ENCODE measurements at places on chromosomes 3 and 15.

GRCh38 chr3:77040926-77041722 lies 1.2 kb downstream of the ROBO2 start:
- DNase-seq = no peak

DNA sequence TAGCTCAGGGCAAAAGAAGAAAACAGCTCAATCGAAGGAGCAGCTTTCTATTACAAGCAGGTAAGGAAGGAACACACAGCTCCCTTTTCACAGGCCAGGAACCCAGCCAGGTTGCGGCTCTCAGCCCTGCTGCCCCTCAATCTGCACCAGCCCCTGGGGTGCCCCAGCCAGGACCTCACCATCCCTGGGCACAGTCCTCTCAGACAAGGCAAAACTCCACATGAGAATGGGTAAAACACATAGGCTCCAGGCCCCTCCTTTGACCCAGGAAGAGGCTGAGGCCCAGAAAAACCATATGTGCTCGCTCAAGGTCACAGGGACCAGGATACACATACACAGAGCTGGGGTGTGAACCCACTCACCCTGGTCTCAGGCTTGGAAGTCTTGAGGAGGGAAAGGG lies 178.7 kb upstream of the TLE3 start:
- DNase-seq = no peak

- DNase-seq = no peak
These were observed 31.0 kb upstream of the AVEN start for GRCh38 chr15:34070003-34070402.

GRCh38 chr3:7545334-7545733 lies 684.4 kb downstream of the GRM7 start:
- DNase-seq = no peak

DNA sequence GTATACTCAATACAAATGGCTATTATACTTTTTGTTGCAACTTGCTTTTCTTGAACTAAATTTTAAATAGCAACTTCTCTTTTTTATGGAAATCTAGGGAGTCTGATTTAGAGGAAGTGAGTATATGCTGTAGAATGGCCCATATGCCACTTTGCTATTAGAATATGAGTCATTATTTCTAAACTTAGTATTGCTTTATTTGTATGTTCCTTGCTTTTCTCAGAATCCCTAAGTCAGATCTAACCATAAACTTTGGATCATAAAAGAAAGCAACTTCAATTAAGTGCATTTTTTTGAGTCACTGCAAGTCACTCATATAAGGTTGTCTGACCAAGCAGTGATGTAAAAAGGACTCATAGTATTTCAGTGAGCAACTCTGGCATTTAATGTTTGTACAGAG lies 17.5 kb upstream of the SPTSSB start:
- peak; percentile 80 for DNase-seq

DNA sequence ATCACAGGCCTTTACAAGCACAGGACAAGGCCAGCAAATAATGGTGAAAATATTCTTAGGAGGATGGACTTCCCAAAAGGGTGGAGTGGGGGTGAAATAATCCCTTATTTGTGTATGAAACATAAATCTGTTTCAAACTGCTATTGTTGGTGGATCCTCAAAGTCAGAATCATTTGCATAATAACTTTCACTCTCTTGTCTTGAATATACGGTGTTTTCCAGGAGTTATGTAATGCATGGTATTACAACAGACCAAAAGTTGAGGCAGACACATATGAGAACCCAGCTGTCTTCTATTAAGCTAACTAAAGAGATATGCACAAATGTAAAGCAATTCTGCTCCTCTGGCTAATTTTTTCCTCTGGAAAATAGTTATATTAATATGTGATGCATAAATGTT lies 57.7 kb downstream of the PRTG start:
- peak; percentile 85 for DNase-seq

DNA sequence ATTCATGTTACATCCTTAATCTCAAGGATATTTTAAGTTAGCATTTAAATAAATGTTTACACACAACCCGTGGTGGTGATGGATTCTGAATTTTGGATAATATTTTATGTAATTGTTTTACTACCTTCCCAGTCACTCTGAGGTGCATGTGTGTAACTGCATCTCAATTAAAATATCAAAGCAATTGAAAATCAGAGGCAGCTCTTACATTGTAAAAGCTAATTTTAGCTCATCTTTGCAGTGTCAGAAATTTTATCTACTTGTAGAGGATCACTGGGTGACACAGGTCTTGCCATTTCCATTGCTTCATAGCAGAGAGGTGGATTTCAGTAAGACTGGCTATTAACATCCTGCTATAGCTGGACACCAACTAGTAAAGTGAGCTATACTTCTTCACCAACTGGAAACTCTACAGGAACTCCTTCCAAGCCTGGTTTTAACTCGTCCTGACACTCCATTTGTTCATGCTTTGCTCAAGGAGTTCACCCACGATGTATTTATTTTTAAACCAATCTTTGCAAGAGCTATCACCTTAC lies 19.6 kb upstream of the MITF start:
- no peak for DNase-seq

DNA sequence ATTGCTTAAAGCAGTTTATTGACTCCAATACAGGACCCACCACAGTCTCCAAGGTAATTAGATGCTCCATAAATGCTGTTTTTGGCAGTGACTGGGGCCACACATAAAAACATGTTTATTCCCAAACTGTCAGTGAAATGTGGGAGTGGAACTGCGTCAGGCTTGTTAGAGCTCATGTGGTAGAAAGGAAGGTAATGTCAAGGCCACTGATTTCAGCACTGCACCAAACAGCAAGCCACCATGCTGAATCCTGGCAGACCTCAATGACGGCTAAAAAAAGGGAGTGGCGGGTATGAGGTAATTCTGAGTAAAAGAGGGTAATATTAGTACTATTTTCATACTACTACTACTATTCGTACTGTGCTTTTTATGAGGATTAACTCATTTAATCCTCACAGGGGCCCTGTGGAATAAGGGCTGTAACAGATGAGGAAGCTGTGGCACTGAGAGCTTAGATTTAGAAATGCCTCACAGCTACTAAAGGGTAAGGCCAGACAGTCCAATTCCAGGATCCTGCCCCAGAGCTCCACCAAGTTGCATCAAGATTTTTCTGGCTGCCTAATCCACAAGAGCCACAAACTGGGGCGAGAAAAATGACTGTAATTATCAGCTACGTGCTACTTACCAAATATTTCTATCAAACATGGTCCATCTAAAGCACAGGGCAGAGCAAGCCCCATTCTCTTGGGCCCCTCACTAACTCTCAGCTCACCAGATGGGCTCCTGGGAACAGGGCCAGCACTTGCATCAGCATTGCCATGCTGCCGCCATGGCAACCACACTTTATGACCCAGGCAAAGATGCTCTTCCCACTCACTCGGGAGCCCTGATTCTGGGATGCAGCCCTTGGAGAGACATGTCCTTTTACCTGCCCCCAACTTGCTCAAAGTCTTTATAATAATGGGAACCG lies 83.6 kb upstream of the SPATA12 start:
- no peak for DNase-seq

DNA sequence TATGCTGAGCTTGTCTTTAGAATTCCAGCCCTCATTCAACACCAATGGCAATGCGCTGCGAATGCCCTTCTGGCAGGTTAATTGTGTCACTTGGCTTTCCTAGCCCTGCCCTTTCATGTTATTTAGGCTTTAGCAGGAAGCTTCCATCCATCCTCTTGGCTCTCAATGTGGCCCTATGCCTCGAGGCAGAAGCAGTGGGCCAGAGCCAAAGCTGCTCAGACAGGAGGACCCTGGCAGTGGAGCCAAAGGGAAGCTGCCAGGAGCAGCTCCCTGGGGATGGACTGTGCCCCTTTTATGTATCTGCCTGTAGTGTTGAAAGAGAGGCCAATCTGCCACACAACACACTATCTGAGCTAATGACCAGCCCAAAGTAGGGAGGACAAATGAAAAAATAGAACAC lies 376.4 kb downstream of the CTNNB1 start:
- DNase-seq = no peak

DNA sequence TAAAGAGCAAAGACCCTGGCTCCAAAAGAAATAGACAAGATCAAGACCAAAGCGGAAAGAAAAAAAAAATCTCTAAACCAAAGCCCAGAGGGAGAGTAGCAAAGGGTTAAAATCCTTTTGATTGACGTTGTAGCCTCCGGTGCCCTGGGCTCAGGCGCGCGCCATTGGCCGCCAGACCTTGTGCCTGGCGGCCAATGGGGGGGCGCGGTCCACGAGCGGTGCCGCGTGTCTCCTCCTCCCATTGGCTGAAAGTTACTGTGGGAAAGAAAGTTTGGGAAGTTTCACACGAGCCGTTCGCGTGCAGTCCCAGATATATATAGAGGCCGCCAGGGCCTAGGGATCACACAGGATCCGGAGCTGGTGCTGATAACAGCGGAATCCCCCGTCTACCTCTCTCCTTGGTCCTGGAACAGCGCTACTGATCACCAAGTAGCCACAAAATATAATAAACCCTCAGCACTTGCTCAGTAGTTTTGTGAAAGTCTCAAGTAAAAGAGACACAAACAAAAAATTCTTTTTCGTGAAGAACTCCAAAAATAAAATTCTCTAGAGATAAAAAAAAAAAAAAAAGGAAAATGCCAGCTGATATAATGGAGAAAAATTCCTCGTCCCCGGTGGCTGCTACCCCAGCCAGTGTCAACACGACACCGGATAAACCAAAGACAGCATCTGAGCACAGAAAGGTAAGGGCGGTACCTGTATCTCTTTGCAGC lies at the start of gene HES1:
Gene HES1 (plus strand): TSS at position 343 of the 713 bp plus-strand sequence. CDS start 233 bp downstream, at position 576.
- DNase-seq = peak; percentile 96

DNA sequence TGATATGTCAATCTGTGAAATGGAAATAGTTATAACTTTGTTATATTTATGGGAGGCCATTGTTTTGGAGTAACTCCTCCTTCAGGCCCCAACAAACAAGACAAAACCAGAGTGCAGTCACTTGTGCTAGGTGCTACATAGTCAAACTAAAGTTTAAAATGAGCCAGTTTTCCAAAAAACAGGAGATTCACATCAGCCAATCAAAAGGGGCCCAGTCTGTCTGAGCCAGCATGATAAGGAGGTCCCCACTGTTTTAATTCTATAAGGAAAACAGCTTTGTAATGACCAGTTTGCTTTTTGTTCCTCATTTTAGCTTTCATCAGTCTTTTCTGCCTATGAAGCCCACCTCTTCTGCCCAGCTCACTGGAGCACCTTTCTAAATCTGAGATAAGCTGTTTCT lies 94.7 kb upstream of the SLC7A14 start:
- no peak for DNase-seq

DNA sequence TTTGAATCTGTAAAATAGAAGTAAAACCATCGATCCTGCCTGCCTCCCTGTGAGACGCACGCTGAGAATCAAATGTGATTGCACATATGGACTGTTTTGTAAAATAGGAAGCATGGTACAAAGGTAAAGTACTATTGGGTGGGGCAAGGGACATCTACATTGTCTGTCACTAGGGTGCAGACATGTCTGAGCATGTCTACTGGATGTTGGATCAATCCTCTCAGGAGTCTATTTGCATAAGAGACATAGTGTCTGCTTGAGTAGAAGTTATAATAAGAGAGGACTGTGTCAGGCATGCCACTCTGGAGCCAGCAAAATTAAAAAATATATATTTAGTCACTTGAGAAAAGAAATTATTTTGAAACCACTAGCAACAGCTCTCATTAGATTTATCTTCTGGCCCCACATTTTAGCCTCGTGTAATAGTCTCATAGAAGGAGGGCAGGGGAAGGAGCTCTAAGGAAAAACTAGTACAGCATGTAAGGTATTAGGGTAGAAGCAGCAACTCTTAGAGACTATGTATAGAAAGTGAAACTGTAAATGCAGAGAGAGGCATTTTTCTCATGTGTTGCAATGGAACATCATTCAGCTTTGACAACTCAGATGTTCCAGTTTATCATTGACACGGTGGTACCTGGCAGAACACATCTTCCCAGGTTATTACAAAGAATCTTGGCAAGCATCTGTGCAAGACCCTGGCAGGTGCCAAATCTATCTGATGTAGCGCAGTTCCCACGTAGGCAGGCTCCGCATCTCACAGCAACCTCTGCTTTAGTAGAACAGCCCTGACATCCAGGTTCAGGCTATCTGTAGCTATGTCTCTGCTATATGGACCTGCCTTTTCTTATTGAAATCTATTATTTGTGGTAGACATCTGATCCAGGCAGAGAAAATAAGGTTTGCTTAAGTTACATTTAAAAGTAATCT lies 85.2 kb upstream of the CHL1 start:
- no peak for DNase-seq

DNA sequence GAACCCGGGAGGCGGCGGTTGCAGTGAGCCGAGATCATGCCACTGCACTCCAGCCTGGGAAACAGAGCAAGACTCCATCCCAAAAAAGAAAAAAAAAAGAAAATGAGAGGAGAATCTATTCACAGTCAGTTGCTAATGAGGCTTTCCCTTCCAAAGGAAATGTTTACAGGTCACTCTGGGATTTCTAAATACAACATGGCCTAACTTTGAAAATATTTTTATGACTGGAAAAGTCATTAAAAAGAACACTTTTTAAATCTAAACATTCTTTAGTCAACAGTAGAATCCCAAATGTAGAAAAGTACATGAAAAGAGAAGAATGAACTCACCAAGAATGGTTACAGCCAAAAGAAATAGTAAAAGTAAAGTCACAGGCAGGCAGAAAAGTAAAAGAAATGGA lies 78.6 kb downstream of the PLD1 start:
- DNase-seq = no peak

- DNase-seq = no peak
These were observed 113.4 kb downstream of the ETFA start for GRCh38 chr15:76197703-76198455.

DNA sequence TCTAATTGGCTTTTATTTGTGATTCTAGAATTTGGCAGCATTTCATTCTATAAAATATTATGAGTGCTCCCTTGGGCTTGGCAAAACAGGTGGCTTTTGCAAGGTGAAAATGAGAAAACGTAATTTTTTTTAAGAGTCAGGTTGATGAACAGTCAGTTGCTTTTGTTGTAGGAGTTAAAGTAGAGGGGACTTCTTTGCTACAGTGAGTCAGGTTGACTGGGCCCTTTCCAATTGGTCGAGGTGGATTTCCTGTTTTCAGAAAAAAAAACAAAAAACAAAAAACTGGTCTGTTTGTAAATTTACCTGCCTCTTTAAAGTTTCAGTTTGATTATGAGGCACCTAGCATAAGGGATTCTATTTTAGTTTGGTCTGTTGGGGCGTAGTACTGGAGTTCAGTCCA lies 1469.4 kb upstream of the GBE1 start:
- DNase-seq = no peak

GRCh38 chr15:101024706-101025500 lies 105.7 kb downstream of the LRRK1 start:
- DNase-seq = no peak

- peak; percentile 90 for DNase-seq
These were observed 132.1 kb downstream of the LPP start for GRCh38 chr3:188286087-188286513.

GRCh38 chr15:58472821-58473581 lies 41.2 kb downstream of the LIPC start:
- DNase-seq = no peak

GRCh38 chr3:188539631-188540194 lies 385.8 kb downstream of the LPP start:
- DNase-seq = no peak

- no peak for DNase-seq
These were observed 225.3 kb upstream of the EPHA3 start for GRCh38 chr3:88882121-88882520.

- no peak for DNase-seq
These were observed 196.4 kb upstream of the NANOGP8 start for GRCh38 chr15:35281515-35281914.

Measured in suppressor macrophage treated with lipopolysaccharide for 4 hours (primary cell).